NCI-H1105 (cell line): ENCODE measurements at places on chromosomes 1 and 21.

DNA sequence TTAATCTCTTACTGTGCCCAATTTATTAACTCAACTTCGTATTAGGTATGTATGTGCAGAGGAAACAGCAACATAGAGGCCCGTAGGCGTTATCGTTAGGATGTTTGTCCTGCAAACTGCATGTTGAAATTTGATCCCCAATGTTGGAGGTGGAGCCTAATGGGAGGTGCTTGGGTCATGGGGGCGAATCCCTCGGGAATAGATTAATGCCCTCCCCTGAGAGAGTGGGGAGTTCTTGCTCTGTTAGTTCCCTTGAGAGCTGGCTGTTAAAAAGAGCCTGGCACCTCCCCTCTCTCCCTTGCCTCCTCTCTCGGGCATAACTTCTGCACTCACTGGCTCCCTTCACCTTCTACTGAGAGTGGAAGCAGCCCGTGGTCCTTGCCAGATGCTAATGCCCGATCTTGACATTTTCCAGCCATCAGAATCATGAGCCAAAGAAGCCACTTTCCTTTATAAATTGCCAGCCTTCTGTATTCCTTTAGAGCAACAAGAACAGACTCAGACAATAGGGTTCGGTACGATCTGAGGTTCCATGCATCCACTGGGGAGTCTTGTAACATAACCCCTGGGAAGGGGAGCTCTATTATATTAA lies 149.0 kb upstream of the RAB4A start:
- no peak for DNase-seq

DNA sequence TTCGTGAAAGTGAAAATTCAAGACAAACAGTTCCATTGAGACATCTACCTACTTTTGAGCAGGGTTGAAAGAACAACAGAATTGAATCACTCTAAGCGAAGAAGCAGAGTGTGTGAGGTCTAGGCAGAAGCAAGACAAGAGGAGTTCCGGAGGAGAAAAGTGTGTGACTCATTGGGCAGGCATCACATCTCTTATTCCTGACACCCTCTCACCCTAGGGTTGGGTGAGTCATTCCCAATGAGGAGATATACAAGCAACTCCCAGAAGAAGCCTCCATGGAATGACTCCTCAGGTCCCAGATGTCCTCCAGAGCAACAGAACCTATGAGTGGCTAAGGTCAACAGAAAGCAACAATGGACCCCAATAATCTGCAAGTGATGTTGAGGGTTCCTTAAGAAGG lies 138.1 kb downstream of the TPR start:
- DNase-seq = no peak

GRCh38 chr21:15028186-15028585 lies 36.6 kb downstream of the NRIP1 start:
- DNase-seq = no peak

GRCh38 chr1:234091065-234091401 lies 186.6 kb downstream of the SLC35F3 start:
- no peak for DNase-seq

DNA sequence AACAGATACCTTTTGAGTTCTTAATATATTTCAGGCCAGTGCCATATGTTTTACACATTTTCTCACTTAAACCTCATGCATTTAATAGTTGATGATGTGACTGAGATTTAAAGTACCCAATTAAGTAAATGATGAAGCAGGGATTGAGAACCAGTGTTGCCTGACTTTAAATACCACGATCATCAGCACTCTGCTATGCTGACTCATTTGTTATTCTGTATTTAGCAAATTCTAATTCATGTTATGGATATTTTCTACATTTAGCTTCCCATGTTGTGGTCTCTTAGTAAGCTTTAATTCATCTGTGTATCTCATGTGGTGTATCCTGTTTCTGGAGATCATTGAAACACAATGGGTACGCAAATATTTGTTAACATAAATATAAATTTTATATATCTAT lies 363.0 kb downstream of the PTBP2 start:
- no peak for DNase-seq

DNA sequence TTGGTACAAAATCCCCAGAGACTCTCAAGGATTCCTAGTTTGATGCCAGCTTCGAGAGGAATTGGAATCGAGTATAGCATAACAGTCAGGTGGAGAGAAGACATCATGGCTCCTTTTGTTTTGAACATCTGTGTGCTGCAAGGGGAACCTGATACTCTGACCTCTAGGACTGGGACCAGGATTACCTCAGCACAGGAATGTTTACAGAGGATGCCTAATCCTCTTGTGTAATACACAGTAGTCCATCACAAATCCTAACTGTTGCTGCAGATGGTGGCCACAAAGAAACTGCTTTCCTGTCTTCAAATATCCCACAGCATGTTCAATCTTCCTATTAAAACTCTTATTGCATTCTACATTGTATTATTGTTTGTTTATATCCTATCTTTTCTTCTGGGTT lies 111.8 kb upstream of the PRMT6 start:
- no peak for DNase-seq

DNA sequence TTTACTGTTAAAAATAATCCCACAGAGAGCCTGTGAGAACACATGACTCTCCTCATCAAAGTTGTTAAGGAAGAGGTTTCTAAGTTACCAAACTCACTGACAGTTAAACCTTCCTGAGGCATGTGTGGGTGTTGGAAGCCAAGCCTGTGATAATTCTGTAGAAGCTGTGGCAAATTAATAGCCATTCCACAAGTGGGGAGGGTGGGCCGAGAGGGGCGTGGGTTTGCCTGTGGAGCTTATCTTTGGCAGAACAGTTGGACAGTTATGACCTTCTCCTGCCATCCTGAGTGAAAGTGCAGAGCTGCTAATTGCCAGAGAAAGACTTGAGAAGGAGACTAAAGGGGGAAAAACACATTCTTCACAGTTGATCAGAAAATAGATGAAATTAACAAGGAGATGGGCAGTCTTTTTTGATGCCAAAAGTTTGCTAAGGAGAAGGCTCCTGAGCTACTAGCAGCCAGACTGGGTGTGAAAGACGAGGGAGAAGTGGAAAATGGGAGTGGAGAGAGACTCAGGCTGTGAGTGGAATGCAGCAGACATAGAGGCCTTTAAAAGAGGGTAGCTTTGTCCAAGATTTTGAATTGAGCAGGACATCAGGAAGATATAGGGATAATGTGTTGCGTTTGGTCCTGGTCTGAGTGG lies 1.6 kb upstream of the PLA2G2C start:
- no peak for DNase-seq

DNA sequence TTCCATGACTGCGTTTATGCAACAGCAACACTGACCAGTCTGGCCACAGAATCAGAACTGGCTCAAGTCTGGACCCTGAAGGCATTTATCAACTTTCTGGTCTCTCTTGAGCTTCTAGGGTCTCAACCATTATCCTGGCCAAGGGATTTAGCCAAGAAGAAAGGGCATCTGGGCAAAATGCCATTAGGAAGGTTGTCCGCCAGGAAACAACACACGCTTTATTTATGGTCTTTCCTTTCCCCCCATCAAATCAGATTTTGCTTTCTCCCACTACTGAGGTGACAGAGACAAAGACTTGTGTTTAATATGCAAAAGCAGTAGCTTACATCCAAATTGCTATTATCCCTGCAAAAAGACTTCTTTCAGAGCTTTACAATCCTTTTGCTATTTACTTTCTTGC lies 81.6 kb upstream of the PPP2R5A start:
- no peak for DNase-seq

GRCh38 chr1:161720422-161720821 lies 922 bp upstream of the FCRLB start:
- no peak for DNase-seq

DNA sequence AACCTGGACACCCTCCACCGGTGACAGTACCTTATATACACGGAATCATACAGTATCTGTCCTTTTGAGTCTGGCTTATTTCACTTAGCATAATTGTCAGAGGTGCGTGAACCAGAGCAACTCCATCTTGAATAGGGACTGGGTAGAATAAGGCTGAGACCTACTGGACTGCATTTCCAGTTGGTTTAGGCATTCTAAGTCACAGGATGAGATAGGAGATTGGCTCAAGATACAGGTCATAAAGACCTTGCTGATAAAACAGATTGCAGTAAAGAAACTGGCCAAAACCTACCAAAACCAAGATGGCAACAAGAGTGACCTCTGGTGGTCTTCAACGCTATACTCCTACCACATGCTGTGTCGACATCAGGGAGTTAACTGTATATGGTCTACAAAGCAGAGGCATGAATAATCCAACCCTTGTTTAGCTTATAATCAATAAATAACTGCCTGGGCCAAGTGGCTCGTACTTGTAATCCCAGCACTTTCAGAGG lies 1.4 kb upstream of the FDPS start:
- DNase-seq = peak; percentile 8

DNA sequence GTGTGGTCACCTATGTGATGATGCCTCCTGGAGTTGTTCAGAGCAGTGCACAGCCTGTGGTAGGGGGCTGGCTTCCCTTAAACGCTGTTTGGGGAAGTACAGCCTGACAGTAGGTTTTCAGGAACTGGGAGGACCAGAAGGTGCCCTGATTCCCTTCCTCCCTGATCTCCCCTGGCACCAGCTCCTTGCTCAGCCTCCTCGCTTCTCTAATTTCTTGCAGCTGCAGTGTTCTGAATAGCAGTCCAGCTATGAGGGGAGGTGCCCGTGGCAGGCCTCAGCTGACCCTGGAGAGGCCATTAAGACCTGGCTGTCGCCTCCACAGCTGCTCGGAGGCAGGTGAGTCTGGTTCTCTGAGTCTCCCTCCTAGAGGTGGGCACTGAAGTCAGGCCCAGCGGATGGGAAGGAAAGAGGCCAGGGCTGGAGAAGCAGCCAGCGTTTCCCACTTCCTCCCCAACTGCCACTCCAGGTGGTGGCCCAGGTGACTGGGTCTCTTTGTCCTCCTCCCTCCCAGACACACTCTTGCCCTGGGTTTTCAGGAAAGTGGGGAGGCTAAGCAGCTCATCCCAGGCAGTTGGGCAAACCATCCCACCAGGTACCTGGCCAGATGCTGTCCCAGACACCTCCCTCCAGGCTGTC lies 52.0 kb upstream of the RPL11 start:
- DNase-seq = peak; percentile 50

- no peak for DNase-seq
Measured at GRCh38 chr1:84141182-84142003, 2.7 kb upstream of the PRKACB start.

DNA sequence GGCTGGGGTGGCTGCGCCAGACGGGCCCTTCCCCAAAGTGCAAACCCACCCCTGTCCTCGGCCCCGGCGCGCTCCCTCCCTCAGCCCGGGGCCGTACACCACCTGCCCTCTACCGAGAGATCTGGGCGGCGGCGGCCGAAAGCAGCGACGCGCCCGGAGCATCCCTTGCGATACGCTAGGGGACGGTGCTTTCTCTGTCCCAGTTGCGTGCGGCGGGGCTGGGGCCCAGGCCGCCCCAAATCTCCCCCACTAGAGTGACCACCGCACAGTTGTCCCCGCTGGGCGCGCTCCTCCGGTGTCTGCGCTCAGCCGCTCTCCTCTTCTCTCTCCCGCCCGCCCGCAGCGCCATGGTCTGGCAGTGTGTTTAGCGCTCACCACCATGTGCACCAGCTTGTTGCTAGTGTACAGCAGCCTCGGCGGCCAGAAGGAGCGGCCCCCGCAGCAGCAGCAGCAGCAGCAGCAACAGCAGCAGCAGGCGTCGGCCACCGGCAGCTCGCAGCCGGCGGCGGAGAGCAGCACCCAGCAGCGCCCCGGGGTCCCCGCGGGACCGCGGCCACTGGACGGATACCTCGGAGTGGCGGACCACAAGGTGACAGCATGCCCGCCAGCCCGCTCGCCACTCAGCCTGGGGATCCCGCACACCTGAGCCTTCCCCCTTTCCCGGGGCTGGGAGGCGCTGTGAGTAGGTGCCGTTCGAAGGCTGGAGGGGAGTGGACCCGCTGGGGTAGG lies 1.0 kb downstream of the ST6GALNAC5 start:
- DNase-seq = no peak

- DNase-seq = no peak
Measured at GRCh38 chr1:219526074-219526473, 86.8 kb downstream of the ZC3H11B start.

- peak; percentile 81 for DNase-seq
Measured at GRCh38 chr1:160284782-160285344, at the start of gene PEX19. PEX19 (minus strand) TSS chr1:160285133; CDS start chr1:160285124, 9 bp downstream.

DNA sequence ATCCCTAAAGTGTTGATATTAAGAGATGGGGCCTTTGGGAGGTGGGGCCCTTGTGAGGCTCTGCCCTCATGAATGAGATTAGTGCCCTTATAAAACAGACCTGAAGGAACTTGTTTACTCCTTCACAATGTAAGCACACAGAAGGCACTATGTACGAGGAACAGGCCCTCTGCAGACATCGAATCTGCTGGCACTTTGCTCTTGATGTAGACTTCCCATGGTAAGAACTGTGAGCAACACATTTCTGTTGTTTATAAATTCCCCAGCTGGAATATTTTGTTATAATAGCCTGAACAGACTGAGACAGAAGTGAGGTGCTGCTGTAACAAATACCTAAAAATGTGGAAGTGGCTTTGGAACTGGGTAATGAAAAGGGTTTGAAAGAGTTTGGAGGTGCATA lies 193.2 kb downstream of the TGFB2 start:
- DNase-seq = no peak

GRCh38 chr1:214494706-214495105 lies 56.7 kb downstream of the PTPN14 start:
- no peak for DNase-seq

DNA sequence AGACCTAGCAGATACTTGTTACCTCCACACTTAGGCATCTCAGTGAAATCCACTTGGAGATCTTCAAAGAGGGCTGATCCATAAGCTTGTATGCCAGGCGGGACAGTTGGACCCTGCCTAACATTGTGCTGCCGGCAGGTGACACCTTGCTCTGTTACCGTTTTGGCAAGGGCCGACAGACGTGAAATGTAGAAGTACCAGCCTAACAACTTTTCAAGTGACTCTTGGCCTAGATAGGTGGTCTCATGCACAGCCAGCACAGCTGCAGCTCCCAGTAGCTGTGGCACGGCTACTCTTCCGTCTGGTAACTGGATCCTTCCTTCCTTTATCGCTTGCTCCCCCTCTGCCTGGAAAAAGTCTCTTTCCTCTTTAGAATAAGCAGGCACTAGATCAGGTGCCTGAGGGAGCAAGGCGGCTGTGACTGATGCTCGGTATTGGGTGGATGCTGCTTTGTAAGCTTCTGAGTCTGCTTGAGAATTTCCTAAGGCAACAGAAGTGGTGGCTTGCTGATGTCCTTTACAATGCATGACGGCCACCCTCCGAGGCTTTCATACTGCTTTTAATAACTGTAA lies 713.5 kb downstream of the AMY1C start:
- no peak for DNase-seq

DNA sequence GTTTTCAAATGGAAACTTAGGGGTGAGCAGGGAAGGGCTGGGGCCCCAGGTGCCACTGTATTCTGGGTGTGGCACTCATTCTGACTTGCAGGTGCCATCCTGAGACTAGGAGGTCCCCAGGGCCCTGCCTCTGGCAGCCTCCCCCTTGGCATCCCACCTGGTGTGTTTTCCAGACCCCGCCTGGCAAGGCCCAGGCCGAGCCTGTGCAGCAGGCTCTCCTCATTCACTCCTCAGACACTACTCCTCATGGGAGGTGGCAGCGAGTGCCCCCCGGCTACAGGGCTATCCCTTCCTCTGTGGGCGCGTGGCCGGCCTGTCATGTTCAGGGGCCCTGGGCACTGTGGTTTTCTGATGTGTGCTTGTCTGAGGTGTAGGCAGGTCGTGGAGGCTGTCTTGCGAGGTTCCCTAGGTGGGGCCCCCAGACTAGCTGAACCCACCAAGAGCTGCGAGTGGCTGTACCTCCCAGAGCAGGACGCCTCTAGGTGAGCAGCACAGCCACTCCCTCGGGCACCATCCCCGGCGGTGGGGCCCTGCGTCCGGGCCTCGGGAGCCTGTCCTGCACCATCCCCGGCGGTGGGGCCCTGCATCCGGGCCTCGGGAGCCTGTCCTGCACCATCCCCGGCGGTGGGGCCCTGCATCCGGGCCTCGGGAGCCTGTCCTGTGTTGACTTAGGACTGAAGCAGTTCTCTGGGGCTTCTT lies 13.2 kb downstream of the SLX9 start:
- no peak for DNase-seq
